Caki2 (cell line): ENCODE measurements at places on chromosomes 2 and 18.

DNA sequence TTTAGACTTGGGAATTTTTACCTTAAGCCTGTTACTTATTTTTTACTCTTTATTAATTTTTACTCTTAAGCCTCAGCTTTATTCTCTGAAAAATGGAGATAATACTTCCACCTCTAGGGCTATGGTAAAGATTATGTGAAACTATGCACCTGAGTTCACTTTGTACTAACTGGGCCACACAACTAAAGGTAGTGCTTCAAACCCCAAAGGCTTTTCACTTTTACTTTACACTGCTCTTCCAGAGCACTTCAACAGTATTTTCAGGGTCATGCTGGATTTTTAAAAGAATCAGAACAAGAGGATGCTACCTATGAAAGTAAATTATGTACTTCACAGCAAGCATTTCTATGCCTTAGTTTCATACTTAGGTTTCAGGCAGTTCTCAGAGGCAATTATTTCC, 27.8 kb downstream of the MEX3C start:
- no peak for DNase-seq

DNA sequence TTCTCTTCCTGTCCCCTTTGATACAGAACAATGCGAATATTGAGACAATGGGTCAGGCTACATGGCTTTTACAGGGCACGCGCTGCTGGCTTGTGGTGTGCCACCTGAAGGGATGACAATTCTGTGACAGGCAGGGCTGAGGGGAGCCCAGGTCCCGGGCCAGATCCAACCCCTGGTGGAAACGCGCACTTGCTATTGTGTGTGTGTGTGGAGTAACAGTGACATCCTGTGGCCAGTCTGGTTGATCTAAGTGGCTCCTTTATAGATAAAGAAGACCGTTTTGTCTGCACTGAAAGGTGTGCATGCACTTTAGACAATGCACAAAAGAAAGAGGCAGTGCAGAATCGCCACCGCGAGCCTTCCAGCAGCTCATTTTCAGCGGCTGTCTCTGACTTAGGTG, 273.6 kb downstream of the HRH4 start:
- DNase-seq, result no peak

GRCh38 chr2:128437204-128437565, 118.5 kb upstream of the HS6ST1 start:
- no peak for DNase-seq

- no peak for DNase-seq
Observed at GRCh38 chr18:25817546-25818237, 272.7 kb downstream of the SS18 start.

GRCh38 chr18:24060644-24061043, 46.1 kb downstream of the TTC39C start:
- no peak for DNase-seq

DNA sequence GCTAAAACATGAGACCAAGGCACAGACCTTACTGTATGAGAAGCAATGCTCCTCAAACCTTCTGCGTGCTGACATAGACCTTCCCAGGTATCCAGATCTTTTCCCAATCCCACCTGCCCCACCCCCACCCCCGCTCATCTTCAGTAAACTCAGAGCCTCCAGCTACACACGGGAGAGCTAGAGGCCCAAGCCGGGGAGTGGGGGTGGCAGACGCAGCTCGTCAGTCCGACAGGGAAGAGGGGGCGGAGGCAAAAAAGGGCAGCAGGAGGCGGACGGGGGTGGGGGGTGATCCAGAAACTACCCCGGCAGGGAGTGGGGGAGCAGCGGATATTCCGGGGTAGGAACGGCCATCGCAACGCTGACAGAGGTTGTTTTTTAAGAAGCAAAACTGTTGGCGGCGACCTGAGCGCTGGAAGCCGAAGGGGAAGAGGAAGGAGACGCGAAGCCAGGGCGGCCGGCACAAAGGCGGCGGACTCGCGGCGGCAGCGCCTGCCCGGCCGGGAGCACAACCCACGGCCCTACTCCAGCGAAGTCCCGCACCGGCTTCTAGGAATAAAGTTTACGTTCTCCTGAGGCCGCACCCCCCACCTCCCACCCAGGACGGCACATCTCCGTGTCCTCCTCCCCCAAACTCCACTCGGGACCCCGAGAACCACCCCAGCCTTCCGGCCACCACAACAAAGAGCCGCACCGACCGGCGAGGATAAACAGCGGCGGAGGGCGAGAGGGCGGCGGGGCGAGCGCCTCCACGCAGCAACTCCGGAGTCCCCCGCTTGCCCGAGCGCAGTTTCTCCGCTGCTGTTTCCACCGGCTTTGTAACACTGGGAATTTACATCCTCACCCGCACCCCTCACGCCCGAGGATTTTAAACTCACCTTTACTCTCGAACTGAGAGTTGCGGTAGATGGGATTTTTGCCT, 722 bp downstream of the BAZ2B start:
- peak; percentile 79 for DNase-seq

DNA sequence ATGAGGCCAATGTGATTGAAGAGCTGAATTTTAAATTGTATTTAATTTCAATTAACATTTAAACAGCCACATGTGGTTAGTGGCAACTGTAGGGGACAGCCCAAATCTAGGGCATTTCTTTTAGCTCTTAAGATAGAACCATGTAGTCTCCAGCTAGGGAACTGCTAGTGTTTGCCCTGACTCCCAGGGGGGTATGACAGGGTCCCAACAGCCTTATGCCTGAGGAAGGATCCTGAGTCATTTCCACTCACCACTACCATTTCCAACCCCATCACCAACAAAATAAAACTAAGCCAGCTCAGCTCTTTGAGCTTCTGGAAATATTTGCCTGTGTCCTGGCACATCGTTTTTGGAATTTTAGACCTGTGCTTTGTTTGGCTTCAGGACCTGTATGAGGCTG, 13.7 kb upstream of the GMCL1 start:
- no peak for DNase-seq

DNA sequence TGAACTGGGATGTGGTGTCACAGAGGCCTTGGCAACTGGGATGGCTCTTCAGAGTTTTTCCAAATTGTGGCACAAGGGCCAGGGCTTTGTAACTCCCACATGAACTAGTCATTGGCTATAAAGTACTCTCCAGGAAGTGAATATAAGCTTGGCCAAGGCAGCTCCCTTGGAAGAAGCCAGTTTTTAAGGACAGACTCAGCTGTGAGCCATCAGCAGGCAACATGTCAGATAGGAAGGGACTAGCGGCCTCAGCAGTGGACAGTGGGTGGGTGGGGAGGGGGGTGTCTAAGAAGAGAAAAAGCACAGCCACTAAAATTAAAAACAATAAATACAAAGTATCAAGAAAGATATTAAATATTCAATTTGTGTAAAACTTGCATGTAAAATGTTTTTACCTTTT, 691.1 kb upstream of the PIK3C3 start:
- no peak for DNase-seq

GRCh38 chr2:127067620-127068350, 39.2 kb downstream of the BIN1 start:
- peak; percentile 58 for DNase-seq

- DNase-seq, result peak; percentile 84
Observed at GRCh38 chr2:177332026-177332991, 60.3 kb upstream of the AGPS start.

DNA sequence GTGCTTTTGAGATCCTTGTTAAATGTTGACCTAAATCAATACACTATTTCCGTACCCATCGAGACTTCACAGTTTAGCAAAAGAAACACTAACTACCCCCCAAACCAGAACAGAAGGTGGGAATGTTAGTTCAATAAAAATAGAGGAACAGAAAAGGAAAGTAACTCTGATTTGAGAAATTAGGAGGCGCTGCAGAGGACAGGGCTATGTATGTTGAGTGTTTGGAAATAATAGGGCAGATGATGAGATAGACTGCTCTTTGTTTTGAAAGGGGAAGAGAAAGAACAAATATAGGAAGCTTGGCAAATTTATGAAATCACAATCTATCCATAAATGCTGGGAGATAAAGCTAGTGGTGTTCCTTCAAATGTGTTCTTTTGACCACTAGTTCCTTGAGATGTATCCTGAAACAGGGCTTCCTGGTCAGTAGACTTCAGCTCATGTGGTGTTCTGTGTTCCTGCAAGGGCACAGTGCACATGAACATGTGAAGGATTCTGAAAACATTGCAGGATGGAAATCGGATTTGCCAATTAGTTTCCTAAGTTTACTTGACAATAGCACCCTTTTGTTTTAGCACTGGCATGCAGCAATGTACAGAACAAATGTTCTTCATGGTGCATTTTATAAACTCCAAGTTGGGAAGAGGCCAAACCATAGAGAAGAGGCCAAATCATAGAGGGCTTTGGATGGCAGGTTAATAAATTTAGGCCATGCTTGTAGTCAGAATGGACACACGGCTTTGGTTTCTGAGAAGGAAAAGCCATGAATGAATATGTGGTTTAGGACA, 39.8 kb downstream of the RHBDD1 start:
- no peak for DNase-seq

DNA sequence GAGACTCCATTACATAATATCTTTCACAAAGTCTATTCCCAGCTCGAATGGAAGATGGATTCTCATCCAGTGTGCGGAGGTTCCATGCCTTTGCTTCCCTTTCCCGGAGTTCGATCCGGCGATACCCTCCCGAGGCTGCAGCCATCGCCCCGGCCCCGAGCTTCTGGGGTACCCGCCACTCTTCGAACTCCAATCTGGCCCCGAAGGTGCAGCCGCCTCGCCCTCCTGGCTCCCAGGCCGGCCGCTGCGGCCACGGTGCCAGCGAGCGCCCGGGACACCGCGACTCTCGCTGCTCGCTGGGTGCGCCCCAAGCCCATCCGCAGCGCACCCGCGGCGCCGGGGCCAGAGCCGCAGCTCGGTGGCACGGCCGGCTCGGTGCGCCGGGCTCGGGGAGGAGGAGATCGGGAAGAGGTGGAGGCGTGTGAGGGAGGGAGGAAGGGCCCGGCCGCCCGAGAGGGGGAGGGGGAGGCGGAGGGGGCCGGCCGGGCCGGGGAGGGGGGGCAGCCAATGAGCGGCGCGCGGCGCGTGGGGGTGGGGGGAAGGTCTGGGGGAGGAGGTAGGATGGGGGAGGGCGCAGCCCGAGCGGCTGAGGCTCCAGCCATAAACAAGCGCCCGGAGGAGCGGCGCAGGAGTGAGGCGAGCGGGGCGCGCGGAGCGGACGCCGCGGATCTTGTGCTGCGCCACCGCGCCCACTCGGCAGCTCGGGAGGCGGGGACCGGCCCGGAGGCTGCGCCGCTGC, at the start of gene CRIM1:
Gene CRIM1 (plus strand): TSS at position 628 of the 739 bp plus-strand sequence. CDS start 515 bp downstream, outside the sequence.
- peak; percentile 89 for DNase-seq

- DNase-seq, result peak; percentile 23
Observed at GRCh38 chr2:206721256-206721920, 3.2 kb upstream of the DYTN start.

DNA sequence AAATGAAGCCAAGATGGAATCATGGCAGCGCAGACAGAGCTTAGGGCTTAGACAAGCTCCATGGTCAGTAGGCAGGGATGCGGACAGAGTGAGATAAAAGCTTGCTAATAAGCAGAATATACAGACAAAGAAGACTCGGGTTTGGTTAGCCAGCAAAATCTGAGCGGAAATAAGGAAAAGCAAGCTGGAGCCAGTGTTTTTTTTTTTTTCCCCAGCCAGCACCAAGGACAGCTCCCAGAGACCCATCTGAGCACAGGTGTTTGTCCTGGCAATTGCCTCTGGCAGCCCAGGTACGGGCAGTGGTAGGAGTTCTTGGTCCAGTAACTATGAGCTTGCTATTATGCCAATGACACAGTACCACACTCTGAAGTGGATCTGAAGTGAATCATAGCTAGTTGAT, 187.6 kb downstream of the ADCYAP1 start:
- DNase-seq, result peak; percentile 27

GRCh38 chr2:98505311-98505808, 60.7 kb downstream of the INPP4A start:
- no peak for DNase-seq

- DNase-seq, result no peak
Observed at GRCh38 chr2:181607629-181608590, 49.0 kb downstream of the CERKL start.

- no peak for DNase-seq
Observed at GRCh38 chr2:197207598-197207997, 103.0 kb downstream of the ANKRD44 start.

GRCh38 chr18:45059695-45060094, 379.0 kb downstream of the SETBP1 start:
- DNase-seq, result no peak

- no peak for DNase-seq
Observed at GRCh38 chr2:88859461-88859860, 168.0 kb downstream of the RPIA start.

- no peak for DNase-seq
Observed at GRCh38 chr2:5236249-5236648, 455.9 kb upstream of the SOX11 start.

DNA sequence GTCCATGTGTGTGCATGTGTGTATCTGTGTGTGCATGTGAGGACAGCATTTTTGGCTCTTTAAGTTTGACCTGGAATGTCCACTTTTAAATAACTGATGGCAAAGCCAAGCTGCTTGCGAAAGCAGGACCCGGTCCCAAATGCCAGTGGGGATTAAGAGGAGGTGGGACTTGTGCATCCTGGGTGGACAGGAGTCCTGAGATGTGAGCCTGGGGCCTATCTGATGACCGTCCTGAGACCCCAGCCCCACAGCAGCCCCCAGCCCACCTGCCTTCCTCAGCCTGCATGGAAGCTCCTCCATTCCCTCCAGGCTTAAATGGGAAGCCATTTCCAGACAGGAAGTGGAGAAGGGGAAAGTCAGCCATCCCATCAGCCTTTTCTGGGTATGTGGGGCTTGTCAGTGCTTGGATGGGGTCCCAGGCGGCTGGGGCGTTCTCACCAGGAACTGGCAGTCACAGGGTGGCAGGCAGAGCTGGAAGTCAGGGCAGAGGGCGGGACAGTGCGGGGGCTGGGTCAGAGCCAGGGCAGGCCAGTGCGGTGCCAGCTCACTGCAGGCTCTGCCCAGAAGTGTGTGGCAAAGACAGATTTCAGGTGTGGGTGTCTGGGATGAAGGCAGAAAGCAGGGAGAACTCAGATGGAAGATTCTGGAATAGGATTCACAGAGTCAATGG, 117.8 kb downstream of the ACKR3 start:
- DNase-seq, result no peak
